Dermis microvascular lymphatic vessel endothelial cell (primary cell): ENCODE measurements at places on chromosomes 1 and 21.

GRCh38 chr1:178452013-178452412 is 44.8 kb downstream of the CLEC20A start:
- DNase-seq: no peak

- no peak for DNase-seq
Observed at GRCh38 chr21:31243611-31244010, 100.5 kb downstream of the TIAM1 start.

DNA sequence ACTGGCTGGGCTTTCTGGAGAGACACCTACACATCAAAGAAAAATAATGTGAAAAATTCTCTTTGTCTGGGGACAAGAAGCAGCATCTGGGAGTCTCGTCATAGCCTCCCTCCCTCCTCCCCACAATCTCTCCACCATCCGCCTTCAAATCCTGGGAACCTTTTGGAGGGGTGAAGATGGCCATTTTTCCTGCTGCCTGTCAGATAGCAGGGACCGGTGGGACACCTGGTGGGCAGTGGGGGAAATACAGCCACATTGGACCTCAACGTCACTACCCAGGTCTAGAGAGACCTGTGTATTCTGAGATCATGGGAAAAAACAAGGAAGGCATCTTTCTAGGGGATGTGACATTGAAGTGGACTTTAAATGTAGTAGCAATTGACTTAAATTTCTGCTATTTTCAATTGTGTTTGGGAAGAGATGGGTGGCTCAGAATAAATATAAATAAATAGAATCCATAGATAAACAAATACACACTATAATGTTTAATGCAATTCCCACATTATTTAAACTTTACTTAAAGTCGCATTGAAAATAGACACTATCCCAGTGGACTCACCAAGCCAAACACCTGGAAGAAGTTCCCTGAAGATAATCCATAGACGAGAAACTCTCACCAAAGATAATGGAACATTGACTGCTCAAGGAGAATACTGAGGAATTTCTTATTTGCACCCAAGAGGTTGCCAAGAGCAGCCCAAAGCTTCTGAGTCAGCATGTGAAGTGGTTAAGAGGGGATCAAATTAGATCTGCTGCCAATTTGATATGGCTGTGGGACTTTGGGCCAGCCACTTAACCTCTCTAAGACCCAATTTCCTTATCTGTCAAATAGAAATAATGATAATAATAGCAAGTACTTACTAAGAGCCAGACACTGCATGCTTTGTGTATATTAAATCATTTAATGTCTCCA is 147.6 kb upstream of the CAMK1G start:
- peak; percentile 48 for DNase-seq

DNA sequence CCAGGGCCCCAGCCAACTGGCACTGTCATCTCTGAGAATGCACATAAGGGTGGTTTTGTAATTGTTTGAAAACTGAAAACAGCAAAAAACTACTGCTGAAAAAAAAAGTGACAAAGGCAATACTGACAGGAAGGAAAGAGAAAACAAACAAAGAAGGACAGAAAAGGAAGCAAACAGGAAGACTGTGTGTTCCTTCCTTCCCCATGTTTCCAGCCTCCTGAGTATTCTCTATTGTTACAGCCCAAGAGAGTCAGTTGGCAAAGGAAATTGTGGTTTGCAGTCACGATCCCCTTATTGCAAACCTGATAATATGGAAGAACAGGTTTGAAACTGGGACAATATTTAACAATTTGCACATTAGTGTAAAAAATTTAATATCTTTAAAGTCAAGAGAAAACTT is 1177.6 kb downstream of the PLA2G4A start:
- peak; percentile 38 for DNase-seq

DNA sequence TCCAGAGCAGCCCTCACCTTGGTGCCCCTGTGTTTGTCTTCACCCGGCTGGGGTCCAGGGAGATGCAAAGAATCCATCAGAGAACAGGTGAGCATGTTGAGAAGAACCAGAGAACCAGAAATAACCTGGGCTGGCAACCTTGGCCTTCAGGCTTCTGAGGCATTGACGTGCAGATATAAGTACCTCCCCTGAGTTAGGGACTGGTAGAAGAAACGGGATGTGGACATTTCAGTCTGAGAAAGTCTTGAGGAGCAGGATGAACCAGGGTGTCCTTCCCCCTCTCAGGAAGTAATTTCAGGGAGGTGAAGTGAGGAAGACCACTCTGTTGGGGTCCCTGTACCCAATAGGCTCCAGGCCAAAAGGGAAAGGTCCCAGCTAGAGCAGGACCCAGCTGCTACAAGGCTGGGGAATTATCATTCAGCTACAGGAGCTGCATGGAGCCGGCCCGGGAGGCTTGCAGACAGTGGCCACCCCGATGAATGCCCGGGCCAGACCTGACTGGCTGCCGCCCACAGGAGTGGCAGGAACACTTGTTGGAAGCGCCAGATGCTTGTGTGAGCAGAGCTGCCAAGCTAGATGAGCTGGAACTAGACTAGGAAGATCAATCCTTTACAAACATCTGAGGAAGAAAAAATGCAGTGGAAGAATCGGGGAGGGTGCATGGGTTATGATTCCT is 1.7 kb upstream of the AURKAIP1 start:
- no peak for DNase-seq

DNA sequence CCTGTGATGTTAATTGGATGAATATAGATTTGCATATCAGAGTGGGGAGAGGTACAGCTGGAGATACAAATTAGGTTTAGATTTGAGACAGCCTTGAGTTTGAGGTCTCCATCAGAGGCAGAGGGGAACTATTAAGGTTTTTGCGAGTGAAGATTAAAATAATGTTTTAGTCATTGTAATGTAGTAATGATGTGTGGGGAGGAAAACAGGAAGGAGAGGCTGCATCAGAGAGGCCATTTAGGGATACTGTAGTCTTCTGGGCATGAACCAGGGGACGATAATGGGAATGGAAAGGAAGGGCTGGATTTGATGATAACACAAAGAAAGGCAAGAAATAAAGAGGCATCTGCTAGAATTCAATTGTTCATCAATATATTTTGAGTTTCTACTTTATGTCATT is 9.5 kb downstream of the CD84 start:
- DNase-seq: no peak

GRCh38 chr1:226308166-226308722 is 720 bp downstream of the LIN9 start:
- DNase-seq: no peak

DNA sequence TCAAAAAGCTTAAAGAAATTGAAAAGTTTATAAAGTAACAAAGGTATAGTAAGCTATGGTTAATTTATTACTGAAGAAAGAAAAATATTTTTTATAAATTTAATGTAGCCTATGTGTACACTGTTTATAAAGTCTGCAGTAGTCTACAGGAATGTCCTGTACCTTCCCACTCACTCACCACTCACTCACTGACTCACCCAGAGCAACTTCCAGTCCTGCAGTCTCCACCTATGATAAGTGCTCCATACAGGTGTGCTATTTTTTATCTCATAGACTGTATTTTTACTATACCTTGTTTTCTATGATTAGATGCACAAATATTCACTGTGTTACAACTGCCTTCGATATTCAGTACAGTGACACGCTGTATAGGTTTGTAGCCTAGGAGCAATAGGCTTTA is 106.6 kb downstream of the NR5A2 start:
- DNase-seq: no peak

GRCh38 chr1:226584164-226584563 is 35.6 kb downstream of the STUM start:
- DNase-seq: peak; percentile 7

DNA sequence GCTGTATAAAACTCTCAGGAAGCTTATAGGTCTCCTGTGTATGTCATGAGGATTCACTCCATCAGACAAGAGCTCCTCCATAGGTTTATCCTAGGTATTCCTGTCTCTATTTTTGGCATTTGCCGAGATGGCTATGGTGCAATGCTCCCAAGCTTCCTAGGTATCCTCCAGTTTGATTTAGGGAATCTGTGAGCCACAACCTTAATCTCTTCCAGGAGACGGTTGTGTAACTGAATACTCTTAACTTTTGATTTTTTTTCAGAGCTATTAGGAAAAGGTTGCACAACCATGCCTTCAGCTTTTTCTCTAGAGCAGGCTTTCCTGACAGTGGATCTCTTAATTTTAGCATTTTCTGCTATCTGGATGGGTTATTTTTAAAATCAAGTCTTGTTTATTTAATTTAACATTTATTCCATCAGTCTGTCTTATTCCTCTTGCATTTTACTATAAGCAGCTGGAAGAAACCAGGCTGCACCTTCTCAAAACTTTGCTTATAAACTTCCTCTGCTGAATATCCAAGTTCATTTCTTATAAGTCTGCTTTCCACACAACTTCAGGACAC is 69.4 kb upstream of the BACE2 start:
- DNase-seq: no peak

DNA sequence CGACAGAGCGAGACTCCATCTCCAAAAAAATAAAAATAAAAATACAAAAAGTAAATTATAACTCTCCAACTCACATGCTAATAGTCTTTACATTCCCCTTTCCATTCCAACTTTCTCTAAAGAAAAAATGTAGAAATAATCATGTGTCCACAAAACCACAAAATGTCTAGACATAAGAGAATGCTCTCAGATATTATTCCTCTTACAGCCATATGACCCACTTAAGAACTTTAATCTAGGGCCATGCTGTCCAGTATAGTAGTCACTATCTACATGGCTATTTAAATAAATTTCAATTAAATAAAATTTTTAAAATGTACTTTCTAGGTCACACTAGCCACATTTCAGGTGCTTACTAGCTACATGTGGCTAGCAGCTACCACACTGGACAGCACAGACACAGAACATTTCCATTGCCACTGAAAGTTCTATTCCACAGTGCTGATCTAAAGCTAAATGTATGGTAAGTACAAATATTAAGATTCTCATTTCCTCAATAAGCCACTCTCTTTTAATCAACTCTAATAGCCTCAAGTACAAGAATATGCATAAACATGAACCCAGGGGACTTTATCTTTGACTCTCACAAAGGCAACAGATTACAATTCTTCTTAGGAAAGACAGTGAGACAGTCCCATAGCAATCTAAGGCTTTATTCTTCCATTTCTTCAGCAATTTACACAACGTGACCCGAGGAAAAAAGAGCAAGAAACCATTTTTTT is 138.6 kb downstream of the RERE start:
- DNase-seq: no peak

GRCh38 chr1:9905010-9905409 is 5.1 kb downstream of the CTNNBIP1 start:
- DNase-seq: no peak

GRCh38 chr1:54583307-54583686 is 35.3 kb downstream of the ACOT11 start:
- no peak for DNase-seq

DNA sequence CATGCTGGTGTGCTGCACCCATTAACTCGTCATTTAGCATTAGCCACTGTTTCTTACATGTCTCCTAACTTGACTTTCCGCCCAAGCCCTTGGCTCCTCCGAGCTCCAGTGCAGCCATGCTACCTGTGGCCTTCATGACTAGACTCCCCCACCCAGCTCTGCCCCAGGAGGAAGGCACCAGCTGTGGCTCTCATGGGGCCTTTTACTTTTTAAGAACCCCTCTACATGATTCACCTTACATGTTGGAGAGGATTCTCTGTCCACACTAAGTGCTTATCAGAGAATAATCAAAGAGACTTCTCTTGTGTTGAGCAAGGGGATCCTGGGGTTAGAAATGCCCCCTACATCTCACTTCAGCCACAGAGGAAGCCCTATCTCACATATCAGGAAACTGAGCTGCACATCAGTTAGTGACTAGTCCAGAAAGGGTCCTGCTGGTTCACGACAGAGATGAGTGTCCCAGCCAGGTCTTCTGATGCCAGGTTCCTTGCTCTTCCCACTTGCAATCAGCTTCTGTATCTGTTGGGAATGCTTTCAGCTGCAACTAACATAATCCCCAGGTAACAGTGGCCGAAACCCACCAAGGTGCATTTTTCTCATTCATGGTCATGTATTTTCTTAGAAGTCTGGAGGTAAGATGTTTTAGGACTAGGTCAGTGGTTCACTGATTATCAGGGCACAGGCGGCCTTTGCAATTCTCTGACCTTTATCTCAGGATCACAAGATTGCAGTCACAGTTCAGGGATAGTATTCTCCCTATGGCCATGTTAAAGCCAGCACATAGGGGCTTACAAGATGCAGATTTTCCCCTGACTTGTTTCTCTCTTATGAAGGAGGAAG is 45.9 kb downstream of the KLHDC7A start:
- DNase-seq: no peak

GRCh38 chr1:113792471-113792870 is 19.8 kb downstream of the RSBN1 start:
- no peak for DNase-seq

DNA sequence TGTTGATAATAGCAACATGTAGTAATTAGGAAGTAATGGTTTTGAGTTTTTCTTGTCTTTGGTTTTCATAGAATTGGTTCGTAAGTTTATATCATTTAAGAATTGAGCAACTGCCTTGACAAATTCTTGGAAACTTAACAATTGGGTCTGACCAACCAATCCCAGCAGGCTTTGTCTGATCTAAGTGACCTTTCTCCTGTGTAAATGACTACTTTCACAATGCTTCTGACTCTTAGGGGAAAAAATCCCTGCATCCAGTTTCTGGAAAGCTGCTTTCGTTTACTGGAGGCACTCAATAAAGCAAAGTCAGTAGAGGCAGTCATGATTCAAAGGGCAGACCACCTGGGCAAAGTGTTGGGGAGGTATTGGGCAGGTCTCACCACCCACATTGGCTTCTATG is 303.6 kb upstream of the FAM78B start:
- DNase-seq: no peak

GRCh38 chr21:45448810-45449657 is 44.1 kb downstream of the COL18A1 start:
- DNase-seq: no peak

GRCh38 chr1:248862695-248862997 is 3.8 kb upstream of the ZNF692 start:
- DNase-seq: no peak

GRCh38 chr1:1093610-1093943 is 19.5 kb upstream of the RNF223 start:
- no peak for DNase-seq

DNA sequence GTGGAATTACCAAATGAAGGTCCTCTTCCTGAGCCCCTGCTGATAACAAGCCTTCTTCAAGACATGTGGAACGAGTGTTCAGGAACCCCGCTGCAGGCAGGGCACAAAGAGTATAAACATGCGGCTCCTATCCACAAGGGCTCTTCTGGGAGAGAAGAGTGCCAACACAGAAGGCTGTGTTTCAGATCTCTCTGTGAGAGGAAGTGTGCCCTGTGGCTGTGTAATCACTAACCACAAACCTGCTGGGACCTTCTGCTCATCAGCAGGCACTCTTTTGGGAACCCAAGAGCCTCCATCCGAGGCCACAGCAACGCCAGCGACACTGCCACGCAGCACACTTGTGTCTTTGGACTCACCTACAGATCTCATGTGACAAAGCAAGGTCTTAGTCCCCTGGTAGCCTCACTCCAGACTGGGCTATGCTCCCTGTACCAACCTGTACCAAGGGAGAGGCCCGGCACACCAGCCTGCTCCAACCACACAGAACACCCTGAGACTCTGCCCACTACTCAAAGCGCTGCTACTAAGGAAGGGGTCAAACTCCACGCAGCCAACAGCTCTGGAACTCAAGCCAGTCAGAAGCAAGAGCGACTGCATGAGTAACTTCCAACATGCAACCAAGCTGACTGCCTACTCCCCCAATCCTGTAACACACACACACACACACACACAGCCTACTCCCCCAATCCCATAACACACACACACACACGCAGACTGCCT is 7.8 kb downstream of the PTTG1IP start:
- no peak for DNase-seq

- no peak for DNase-seq
Observed at GRCh38 chr1:93620172-93620840, 61.3 kb downstream of the BCAR3 start.

GRCh38 chr1:47647327-47647845 is 209.5 kb downstream of the FOXD2 start:
- DNase-seq: no peak

GRCh38 chr1:48062353-48062752 is 65.2 kb upstream of the TRABD2B start:
- DNase-seq: no peak
